Activated CD4-positive, alpha-beta T cell treated with anti-CD3 and anti-CD28 coated beads, Interleukin-2, Interleukin-6, amounts not matched to agents 100 ng/mL and 50 ng/mL, durations not matched to agents 16 hours and 8 hours (primary cell): ENCODE measurements at places on chromosomes 11 and 22.

DNA sequence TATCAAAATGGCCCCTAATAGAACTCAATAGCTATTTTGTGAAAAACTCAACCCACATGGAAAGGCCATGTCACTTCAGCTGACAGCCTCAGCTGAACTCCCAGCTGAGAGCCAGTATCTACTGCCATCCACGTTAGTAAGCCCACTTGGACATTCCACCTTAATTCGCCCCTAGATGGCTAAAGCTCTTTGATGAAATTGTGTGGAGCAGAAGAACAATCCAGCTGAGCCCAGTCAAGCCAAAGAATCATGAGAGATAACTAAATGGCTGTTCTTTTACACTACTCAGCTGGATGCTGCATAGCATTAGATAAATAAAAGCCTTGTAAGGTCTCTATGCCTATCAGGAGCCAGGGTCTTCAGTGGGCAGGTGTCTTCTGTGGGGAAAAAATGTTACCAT lies 396.8 kb downstream of the AASDHPPT start:
- DNase-seq, result no peak

- DNase-seq, result peak; percentile 30
Observed at GRCh38 chr11:73538381-73538872, 59.5 kb downstream of the FAM168A start.

DNA sequence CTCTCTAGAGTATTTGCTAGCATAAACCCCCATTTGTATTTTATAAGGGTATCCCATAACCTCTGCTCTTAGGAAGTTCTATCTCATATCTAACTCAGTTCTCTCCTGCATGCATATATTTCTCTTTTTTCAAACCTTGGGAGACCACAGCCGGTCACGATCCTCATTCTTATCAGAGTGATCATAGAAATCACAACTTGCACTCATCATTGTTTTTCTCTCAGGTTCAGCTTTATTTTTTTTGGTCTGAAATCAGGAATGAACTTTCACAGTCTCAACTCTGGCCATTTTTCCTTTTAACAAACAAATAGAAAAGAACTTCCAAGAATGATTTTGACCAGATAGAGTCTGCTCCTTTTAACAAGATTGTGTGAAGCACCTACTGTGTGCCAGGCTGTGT lies 98.6 kb upstream of the BLID start:
- DNase-seq, result no peak

DNA sequence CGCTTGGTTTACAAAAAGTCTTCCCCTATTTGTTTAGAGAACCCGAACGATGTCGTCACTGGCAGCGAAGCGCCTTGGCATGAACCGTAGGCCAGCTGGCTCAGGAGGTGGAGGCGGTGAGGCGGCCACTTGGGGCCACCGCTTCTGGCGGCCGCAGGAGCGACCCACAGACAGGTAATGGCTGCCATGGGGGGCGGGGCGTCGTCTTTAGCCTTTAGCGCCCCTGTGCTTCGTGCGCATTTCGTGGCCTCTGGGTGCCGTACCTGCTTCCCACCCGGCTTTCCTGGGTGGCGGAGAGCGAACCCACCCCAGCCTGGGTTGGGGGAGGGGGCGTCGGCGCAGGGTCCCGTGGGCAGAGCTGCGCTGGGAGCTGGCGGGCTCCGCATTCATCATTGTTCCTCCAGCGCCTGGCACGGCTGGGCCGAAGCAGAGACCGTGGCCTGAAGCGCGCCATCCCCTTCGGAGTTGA lies 469 bp upstream of the OSBP2 start:
- peak; percentile 55 for DNase-seq

GRCh38 chr11:60945295-60945667 lies 6.7 kb downstream of the SLC15A3 start:
- no peak for DNase-seq

GRCh38 chr11:131025020-131025419 lies 108.7 kb upstream of the SNX19 start:
- DNase-seq, result peak; percentile 3

DNA sequence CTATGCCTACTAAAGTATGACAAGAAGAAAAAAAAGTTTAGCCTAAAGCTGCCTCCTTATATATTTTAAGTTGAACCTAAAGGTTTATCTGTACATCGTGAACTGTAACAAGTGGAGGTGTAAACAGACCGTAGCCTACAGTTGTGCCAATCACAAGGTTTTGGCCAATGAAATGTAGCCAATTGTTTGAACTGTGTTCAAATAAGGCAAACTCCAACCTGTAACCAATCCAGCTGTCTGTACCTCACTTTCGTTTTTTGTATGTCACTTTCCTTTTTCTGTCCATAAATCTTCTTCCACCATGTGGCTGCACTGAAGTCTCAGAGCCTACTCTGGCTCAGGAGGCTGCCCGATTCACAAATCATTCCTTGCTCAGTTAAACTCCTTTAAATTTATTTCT lies 6.8 kb upstream of the EI24 start:
- no peak for DNase-seq

DNA sequence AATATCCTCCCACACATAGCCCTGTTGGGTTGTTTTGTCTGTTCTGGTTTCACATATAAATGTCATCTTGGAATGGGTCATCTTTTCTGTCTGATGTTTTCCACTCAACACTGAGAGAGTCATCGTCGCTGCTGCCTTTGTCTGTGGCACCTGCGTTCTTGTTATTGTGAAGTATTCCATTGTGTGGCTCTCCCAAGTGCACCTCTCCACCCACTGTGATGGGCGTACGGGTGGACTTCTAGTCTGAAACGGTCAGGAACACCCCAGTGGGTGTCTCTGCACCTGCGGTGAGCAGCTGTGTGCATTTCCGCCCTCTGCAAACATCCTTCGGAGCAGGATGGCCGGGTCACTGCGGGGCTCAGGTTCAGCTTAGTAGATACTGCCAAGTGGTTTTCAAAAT lies 34.5 kb upstream of the RTL6 start:
- DNase-seq, result no peak

DNA sequence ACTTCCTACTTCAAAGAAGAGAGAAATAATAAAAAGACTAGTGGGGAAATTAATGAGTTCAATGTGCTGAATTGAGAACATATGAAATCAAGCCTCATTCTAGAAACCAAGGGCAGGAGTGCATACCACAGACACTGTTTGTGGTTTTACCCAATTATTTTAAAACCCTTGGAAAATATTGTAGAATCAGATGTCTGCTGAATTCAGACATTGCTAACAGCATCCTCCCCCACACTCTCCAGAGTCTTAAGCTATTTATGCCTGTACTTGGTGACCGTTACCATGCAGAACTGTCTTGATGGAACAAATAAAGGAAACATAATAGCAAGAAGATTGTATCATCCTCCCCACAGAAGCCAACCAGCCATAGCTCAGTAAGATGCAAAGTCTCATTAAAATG lies 850.1 kb downstream of the NTM start:
- no peak for DNase-seq
